Pancreas (tissue), 10 donors: ENCODE measurements at places on chromosomes 5 and 9. TPM values are rescaled to one million over a fixed set of nuclear protein-coding genes. Genes with fewer than 3 reads are reported as not detected.

SPINK6 gene
- not detected for total RNA-seq

SLC6A18 gene
- total RNA-seq = not detected

SPATA31D4 gene
- total RNA-seq = not detected

SHB gene
- total RNA-seq = 16.3 TPM

MARCHF3 gene
- 7.5 TPM for total RNA-seq

ERCC6L2 gene
- 16.5 TPM for total RNA-seq

MARCHF11 gene
- total RNA-seq = 0.37 TPM

RBM27 gene
- total RNA-seq = 5.5 TPM

ROPN1L gene
- total RNA-seq = 0.32 TPM

LHX3 gene
- not detected for total RNA-seq
